ENCODE measurements at places on chromosomes 7 and 10.

- DNase-seq: no peak
Observed at GRCh38 chr10:88707429-88708155, 1.5 kb downstream of the LIPK start.

DNA sequence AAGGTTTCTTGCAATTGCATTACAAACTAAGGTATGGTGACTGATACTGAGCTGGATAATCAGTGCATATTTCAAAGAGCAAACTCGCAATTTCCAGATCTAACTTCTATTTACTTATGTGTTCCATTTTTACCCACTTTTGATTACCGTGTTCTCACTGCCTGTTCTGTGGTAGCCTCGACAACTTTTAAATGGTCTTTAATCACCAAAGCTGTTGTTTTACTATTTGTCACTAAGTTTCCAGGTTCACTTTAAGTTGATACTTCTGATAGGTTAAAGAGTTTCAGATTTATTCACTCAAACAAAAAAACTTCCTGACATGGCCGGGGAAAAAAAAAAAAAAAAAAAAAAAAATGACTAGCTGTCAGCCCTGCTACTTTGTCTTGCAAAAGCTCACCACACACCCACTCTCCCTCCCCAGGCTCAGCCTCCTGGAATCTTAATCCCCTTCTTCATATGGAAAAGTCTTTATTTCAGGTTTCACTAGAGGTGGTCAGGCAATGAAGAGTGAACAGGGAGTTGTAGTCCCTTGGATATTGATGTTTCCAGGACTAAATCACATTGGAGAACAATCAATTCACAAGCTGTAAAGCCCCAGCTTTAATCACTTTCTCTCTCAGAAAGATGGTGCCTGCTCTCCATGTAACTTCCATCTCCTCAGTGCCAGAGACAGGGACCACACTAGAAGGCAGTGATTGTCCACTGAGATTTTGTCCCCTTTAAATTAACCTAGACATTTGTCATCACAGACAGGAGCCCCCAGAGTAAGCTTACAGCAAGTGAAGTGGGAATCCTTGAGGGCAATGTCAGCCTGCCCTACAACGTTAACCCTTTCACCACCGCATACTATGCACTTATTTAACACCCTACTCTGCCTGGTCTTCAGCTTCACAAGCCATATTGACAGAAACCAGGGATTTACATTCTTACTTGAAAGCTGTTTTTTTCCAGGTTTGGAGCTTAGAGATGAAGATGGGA lies 749.1 kb upstream of the SORCS1 start:
- no peak for DNase-seq

DNA sequence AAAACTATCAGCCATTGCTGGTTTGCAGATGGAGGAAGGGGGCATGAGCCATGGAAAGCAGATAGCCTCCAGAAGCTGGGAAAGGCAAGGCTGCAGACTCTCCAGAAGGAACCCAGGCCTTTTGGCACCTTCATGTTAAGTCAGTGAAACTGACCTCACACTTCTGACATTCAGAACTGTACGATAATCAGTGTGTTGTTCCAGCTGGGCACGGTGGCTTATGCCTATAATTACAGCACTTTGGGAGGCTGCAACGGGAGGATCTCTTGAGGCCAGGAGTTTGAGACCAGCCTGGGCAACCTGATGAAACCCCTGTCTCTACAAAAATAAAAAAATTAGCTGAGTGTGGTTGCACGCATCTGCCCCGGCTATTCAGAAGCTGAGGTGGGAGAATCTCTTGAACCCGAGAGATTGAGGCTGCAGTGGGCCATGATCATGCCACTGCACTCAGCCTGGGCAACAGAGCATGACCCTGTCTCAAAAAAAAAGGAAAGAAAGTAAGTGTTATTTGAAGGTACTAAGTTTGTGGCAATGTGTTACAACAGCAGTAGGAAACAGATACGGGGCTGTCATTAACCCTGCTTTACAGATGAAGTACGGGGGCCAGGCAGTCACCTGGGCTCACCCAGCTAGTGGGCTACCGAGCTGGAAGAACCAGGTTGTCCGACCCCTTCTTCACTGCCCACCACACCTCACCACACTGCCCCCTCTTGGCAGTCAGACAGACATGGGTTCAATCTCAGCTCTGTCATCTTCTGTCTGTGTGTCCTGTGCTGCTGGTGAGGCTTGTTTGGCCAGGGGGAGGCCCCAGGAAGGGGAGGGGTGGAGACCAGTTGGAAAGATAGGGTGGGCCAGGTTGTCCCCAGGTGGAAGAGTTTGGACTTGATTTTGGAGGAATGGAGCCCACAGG lies 18.3 kb downstream of the CHST3 start:
- DNase-seq: no peak

DNA sequence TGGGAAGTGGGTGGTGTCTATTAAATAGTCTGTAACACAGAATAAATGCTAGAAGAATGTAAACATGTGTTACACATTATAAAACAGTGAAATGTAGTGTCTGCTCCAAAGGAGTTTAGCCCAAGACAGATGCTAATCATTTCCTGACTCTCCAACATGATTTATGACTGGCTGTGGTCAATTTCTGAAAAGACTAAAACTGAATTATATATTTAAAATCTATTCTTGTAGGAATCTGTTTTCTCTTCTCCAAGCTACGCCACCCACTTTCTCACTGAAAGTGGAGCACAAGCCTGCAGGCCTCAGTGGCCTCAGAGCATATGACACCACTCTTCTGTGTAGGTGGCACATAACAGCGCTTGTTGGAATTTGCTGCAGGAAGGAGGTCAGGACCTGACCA lies 44.4 kb downstream of the CTTNBP2 start:
- no peak for DNase-seq

GRCh38 chr10:114232561-114233176 lies 6.4 kb upstream of the VWA2 start:
- no peak for DNase-seq

DNA sequence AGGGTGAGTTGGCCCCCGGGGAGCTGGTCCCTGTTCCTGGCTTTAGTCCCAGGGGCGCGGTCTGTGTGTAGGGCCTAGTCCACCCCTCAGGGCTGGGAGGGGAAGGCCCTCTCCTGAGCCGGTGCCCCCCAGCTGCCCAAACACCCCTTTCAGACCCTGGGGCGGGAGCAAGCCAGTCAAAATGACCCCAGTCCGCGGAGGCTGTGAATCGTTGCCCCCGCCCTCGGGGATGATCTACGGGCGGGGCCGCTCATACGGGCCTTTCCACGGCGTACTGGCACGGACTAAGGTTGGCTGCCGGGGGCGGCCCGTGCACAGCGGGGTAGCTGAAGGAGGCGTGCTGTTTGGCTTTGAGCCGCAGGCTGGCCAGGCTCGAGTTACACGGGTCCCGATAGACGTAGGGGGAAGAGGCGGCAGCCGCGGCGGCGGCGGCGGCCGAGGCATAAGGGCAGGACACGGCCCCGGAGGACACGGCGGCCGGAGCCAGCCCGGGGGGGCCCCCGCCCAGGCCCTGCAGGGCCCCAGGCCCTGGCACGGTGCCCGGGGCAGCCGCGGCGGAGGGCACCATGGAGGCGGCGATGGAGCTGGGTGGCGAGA lies 4.3 kb downstream of the ELOVL3 start:
- DNase-seq: no peak

All from stimulated activated CD8-positive, alpha-beta memory T cell treated with anti-CD3 and anti-CD28 coated beads, Interleukin-7, amount 100 ng/mL, for 1 hour (primary cell).